ENCODE measurements at places on chromosomes 2 and 18. TPM values are rescaled to one million over a fixed set of nuclear protein-coding genes. Genes with fewer than 3 reads are reported as not detected.

Gene CFAP65
- total RNA-seq: not detected

Gene PSMA8
- 0.89 TPM for total RNA-seq

Gene SCN1A
- not detected for total RNA-seq

Gene ANKRD62
- not detected for total RNA-seq

Gene ST8SIA3
- not detected for total RNA-seq
